ENCODE measurements at places on chromosomes 11 and 22.

DNA sequence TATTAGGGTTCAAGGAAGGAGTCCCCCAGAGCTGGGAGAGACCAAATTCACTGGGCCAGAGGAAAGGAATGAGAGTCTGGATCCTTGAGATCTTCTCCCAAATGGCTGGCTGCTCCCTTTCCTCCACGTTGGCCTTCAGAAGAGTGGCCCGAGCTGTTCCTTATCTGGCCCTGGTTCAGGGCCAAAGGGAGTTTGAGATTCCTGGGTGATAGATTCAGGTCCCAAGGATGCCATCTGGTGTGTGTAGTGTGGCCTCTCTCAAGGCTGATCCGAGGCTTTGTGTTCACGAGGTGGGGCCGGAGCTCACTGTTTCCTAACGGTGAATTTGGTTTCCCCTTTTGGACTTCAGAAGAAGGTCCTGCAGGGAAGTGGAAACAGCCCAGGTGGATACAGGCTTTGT is 17.4 kb upstream of the ABCC8 start:
- no peak for DNase-seq

- DNase-seq, result no peak
Observed at GRCh38 chr22:27859336-27859735, 57.8 kb upstream of the MN1 start.

DNA sequence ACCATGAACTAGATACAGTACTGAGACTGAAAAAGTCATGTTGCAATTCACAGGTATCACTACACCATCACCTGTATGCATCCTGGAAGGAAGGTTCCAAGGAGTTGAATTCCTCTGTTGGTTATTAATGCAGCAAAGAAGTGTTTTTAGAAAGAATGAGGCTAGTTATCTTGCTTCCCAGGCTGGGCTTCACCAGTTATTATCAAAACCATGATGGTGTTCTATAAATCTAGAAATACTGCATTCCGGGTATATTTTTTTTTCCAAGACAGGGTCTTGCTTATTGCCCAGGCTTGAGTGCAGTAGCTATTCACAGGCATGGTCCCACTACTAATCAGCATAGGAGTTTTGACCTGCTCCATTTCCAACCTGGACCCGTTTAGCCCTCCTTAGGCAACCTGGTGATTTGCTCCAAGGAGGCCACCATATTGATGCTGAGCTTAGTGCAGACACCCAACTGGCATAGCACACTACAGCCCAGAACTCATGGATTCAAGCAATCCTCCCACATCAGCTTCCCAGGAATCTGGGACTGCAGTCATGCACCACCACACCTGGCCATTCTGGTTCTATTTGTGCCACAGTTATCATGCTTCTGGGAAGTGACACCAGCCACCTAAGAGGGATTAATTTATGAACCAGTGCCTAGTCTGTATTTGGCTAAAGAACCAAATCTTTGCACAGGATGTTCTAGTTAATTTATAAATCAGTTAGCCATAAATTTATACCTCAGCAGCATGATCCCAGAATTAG is 1.6 kb upstream of the MPEG1 start:
- DNase-seq, result no peak

DNA sequence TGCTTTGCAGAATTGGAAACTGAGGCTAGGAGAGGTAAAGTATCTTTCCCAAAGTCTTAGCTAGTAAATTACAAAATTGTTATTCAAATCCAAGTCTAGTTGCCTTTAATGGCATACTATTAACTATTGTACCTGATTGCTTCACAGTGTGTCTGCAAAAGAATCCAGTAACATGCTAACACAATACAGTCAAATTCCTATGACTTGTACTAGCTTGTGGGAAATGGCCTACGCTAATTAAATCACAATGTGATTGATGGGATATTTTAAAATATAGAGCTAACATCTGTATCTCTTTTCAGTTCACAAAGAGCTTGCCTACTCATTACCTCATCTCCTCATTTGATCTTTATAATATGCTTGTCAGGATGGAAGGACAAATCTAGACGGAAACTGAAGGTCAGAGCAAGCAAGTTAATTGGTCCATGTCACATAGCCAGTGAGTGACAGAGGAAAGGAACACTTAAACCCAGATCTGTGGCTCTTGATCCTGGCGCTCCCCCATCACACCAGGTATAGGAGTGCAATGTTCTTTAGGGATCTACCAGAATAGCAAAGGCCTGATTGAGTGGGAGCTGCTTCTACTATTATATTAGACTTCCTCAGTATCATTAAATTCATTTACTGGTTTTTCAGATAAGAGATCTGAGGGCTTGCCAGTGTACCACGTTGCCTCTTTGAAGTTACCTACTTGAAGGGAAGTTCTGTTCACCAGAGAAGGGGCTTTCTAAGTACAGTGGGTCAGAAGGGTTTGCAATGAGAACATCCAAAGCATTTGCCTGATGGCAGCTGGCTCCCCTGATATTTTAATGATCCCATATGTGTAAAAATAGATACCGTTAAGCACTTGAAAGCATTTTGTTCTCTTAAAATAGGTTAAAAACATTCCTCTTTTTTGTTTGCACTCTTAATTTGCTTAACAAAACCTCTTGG is 213.6 kb upstream of the SESN3 start:
- no peak for DNase-seq

GRCh38 chr11:20047006-20047768 is 113.1 kb downstream of the DBX1 start:
- no peak for DNase-seq

DNA sequence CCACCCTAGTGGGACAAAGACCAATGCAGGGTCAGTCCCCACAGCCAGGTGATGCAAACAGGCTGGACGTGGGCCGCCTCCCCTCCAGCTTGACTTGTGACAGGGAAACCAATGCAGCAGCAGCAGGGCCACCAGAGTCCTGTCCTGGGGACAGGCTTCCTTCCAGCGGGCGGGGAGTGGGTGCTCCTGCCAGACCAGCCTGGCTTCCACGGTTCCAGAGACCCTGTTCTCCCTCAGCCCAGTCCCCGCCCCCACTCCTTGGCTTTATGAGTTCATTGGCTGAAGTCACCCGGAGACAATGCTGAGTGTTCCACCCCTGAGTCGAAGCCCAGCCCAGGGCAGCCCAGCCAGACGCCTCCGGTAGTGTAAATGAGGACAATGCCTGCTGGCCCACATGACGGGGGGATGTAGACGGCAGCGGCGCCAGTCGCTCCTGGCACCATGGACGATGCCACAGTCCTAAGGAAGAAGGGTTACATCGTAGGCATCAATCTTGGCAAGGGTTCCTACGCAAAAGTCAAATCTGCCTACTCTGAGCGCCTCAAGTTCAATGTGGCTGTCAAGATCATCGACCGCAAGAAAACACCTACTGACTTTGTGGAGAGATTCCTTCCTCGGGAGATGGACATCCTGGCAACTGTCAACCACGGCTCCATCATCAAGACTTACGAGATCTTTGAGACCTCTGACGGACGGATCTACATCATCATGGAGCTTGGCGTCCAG is at the start of gene TSSK2:
Gene TSSK2, plus strand, starts transcription at position 350 of the 726 bp plus-strand sequence. Its CDS starts 92 bp downstream, at position 442.
- no peak for DNase-seq

- no peak for DNase-seq
Observed at GRCh38 chr11:65573391-65574079, 1.2 kb downstream of the FAM89B start.

DNA sequence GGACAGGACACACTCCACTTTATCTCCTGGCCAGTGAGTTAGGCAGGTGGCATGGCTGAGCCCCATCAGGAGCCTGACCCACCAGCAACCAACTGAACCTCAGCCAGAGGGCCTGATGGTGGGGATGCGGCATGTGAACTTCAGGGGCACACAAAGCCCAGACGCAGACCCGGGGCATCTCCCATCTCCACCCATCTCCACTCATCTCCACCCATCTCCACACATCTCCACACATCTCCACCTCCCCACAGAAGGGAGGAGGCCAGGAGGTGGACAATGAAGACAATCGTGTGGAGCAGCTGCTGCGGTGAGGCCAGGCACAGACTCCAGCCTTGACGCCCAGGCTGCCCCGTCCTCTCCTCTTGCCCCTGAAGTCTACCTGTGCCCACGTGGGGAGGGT is 340.8 kb downstream of the CTTN start:
- no peak for DNase-seq

DNA sequence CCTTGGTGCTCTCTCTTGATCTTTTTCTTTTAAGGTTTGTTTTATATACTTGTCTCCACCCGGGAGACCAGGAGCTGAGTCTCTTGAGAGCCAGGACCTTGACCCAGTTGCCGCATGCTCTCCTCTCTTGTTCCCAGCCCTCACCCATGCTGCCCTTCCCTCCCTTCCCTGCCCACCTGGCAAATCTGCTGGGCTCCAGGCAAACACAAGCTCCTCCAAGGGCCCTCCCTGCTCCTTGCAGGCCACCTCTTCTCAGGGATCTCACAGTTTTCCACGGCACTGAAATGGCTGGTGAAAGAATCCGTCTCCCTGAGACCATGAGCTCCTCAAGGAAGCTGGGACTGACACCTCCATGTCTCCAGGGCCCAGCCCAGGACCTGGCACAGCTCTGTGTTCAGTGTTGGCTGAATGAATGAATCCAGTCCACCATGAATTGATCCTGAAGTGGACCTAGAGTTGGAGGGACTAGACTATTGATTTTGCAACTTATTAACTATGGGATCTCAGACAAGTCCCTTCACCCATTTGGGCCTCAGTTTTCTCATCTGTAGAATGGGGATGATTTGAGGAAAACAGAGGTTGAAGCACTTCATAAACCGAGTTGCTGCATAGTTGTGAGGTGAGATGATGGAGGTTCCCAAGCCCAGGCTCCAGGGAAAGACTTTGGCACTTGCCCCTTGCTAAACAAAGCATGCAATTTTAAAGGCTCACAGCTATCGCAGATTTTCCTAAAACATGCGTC is 25.1 kb upstream of the FBLN1 start:
- no peak for DNase-seq

DNA sequence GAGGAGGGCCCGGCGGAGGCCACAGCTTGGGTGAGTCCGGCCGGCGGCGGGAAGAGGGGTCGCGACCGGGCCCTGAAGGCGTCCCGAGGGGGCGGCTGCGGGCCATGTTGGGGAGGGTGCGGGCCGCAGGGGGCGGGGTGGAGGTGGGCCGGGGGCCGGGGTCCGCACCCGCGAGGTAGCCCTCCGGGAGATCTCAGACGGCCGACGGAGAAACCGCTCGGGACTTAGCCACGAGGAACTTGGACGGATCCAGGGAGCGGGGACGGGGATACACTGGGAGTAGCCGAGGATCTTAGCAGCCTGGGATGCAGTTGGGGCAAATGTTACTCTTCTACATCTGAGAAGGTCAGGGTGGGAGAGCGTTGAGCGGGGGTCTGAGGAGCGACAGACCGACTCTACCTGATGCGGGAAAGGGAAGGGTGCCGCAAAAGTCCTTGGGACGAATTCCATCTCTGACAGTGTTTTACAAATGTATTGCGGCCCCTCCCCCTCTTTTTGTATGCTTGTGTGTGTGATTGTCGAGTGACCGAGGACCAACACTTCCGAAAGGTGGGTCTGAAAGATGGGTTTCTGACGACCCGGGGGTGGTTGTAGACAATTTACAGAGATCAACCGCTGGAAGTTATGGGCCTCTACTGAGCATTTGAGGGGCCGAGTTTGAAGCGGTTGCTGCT is 658 bp downstream of the STIP1 start:
- no peak for DNase-seq

GRCh38 chr22:21866833-21867527 is 465 bp downstream of the MAPK1 start:
- no peak for DNase-seq
